ENCODE measurements at places on chromosomes 4 and X.

DNA sequence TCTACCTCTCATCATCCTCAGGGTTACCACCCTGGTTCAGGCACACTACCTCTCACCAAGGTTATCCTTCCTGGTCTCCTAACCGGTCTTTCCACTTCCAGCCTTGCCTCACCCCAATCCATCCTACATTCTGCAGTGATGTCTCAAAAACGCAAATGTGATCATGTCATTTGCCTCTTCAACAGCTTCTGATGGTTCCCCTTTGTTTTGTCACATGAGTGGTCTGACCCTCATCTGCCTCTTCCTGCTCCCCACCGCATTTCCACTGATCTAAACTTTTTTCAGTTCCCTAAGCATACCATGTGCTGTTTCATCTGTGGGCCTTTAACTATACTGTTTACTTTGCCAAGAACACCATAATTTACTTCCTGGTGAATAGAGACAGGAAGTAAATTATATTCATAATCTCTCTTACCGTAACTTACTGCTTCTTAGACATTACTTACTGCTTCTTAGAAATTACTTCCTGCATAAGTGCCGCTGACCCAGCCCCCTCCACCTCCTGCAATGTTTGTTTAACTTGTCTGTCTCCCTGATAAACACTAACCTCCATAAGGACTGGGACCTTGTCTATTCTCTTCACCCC, 27.1 kb upstream of the NSUN7 start:
- no peak for DNase-seq

- DNase-seq, result no peak
Measured at GRCh38 chrX:3526071-3526470, 179.6 kb upstream of the MXRA5 start.

GRCh38 chrX:1596676-1597344, 5.4 kb downstream of the AKAP17A start:
- DNase-seq, result no peak

DNA sequence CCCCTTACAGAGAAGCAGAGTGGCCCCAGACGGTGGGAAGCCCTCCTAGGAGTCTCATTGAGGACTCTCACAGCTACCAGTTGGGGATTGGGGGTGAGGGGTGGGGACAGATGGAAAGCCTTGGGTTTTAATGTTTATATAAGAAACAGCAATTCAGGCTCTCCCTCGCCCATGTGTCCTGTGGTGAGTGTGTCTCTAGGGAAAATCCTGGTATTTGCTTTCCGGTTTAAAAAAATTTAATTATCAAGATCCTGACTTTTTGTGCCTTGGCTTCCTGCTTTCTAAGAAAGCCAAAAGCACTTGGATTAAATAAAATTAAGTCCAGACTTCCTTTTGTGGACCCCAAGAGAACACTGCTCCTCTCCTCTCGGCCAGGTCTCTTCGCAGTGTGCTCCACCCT, 93.8 kb downstream of the SOWAHB start:
- no peak for DNase-seq

DNA sequence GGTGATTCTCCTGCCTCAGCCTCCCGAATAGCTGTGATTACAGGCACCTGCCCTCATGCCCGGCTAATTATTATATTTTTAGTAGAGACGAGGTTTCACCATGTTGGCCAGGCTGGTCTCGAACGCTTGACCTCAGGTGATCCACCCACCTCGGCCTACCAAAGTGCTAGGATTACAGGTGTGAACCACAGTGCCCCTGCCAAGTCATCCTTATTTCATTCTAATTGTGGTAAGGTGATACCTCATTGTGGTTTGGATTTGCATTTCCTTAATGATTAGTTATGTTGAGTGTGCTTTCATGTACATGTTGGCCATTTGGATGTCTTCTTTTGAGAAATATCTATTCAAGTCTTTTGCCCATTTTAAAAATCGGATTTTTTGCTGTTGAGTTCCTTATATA, 93.0 kb downstream of the USP9X start:
- no peak for DNase-seq
